G401 (cell line): ENCODE measurements at places on chromosomes 5 and 9.

- no peak for DNase-seq
Measured at GRCh38 chr9:83020864-83021263, 42.1 kb downstream of the RASEF start.

- no peak for DNase-seq
Measured at GRCh38 chr5:150570333-150570732, 62.4 kb downstream of the NDST1 start.

GRCh38 chr5:180839227-180839626, 21.8 kb downstream of the ZFP62 start:
- no peak for DNase-seq

DNA sequence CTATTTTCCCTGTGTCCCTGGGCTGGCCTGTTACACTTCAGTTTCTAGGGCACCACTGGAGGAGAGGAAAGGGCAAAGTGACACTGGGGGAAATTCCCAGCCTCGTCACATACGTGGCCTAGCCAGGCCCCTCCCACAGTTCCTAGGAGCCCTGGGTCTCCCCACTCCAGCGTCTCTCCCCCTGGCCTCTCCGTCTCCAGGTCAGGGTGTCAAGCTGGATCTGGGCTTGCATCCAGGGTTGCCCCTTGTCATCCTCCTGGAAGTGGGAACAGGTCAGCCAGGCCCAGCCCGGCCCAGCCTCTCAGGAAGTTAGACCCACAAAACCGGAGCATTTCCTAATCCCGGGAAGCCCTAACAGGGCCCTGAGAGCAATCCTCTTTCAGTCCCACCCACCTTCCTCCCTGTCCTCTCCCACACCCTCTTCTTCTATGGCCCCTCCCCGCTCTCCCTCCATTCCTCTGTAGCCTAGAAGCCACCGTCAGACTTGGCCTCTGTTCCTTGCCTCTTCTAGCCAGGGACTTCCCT, 4.7 kb upstream of the TNIP1 start:
- DNase-seq: no peak

GRCh38 chr5:127223256-127223974, 67.2 kb upstream of the MEGF10 start:
- DNase-seq: no peak

- DNase-seq: no peak
Measured at GRCh38 chr9:134158753-134159392, 5.5 kb downstream of the RNU6ATAC start.

GRCh38 chr9:91420501-91421127, 3.0 kb downstream of the NFIL3 start:
- no peak for DNase-seq

GRCh38 chr5:136701191-136701590, 335.8 kb upstream of the TRPC7 start:
- DNase-seq: no peak

- peak; percentile 40 for DNase-seq
Measured at GRCh38 chr5:153678617-153679329, 188.3 kb downstream of the GRIA1 start.

DNA sequence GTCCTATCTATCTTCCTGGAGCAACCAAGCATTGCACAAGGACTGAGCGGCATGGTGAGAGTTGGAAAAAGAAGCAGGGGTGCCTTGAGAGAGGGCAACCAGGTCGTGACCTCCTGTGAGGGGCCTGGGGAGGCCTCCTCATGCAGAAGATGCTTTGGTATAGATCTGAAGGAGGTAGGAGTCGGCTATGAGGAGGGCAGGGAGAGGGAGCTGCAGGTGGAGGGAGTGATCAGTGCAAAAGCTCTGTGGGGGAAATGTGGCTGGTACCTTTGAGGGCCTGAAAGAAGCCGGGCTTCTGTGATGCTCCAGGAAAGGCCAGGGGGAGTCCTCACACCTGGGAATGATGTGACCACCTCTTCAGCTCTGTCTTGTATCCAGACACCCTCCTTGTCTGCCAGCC, 3.6 kb upstream of the SLC25A48 start:
- DNase-seq: no peak

DNA sequence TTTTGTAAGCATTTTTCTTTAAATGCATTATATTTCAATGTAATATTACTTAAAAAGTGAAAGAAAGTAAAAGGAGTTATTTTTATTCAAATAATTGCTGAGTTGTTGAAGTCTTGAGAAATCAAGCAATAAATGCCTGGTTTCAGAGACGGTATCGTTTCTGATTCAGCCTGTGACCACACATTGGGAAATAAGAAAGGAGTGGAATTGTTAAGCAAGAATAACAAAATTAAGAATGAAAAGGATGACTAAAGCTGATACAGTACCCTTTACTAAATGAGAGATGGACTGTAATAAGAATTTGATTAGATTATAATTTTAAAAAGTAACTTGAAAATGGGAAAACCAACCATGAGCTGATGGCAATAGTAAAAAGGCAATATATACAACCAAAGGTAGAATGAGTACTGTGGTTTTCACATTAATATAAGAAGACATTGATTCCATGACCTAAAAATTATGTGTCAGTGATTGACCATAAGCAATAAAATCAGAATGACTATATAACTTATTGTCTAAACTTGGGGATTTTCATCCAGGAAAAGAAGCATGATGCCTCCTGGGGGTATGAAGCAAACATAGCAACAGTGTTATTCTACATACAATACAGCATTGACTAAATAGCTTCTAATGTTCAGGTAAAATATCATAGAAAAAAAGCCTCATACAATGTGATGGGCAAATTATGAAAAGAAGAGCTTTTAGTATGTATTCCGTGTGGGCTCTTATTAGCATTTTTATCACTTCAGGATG, 101.9 kb upstream of the PRDM9 start:
- no peak for DNase-seq
